BE2C (cell line): ENCODE measurements at places on chromosomes 16 and 17.

- no peak for DNase-seq
These were observed 15.3 kb upstream of the PSMD7 start for GRCh38 chr16:74281300-74281699.

- peak; percentile 79 for DNase-seq
These were observed 7.1 kb downstream of the HAS3 start for GRCh38 chr16:69112285-69113129.

DNA sequence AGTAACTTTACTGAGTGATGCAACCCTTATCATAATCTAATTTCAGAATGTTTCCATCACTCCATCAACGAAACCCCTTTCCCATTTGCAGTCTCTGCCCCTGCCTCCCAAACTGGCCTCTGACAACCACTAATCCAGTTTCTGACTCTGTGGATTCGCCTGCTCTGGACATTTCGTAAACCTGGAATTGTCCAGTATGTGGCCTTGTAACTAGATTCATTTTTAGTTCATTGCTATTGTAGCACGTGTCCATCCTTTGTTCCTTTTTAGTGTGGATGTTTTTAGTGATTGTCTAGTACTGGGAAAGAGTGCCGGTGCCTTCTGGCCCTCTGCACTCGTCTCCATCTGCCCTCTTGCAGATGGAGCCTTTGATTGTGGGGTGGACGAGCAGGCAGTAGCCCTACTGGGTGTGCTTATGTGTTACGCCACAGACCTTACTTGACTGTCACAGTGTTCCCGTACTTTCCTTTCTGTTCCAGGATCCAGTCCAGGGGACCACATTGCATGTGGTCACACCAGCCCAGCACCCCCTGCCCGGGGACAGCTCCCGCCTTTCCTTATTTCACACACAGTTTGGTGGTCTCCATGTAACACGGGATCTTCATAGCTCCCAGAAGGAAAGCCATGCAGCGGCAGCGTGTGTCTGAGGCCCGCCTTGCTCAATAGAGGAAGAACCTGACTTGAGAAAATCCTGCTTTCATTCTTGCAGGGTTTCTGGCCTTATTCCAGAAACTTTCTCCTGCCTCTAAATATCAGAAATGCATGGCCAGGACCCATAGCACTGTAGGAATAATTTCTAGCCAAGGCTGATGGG is 8.8 kb downstream of the KIAA0513 start:
- no peak for DNase-seq

GRCh38 chr16:97822-98221 is 19.8 kb downstream of the MPG start:
- DNase-seq, result no peak

GRCh38 chr16:55088098-55088497 is 157.4 kb downstream of the IRX5 start:
- DNase-seq, result no peak

DNA sequence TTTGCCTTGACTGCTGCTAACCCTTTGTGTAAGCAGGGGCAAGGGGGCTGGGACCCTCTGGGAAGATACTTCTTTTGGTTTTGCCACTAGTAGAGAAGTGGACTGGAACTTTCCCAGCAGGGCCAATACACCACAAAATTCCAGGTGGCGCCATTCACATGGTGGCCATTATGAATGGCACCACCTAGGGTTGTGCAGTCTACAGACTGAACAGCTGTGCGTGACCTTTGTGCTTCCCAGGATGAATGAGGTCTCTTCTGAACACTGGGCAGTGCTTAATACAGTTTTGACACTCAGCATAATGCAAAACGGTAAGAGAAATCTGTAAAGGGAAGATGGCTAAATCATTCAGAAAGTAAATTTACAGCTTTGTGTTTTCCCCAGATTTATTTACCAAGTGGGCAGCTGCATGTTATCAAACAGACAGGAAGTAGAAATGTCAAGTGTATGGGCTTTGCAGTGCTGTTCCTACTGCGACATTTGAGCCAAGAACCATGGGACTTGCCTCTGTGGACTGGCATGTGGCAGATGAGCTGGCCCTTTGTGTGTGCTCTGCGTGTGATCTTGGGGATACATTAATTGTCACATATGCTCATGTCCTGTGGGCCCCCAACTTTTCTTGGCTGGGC is 9.2 kb downstream of the SYT17 start:
- DNase-seq, result no peak

GRCh38 chr17:18970582-18971480 is 18.9 kb downstream of the SLC5A10 start:
- no peak for DNase-seq

DNA sequence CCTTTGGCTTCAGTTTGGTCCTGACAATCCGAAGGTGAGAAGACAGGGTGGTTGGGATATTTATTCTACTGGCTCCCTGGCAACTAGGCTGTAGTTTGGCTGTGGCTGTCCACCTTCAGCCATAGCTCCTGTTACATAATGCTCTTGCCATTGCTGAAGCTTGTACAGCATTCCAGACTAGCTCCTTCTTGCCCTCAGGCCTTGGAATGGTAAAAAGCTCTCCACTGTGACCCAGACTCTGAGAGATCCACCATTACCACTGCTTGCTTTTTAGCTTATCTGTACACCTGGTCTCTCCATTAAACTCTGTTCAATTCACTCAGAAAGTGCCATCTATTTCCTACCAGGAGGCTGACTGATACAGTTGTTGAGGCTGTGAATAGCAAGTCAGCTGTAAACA is 231.8 kb upstream of the MON1B start:
- DNase-seq, result peak; percentile 46

DNA sequence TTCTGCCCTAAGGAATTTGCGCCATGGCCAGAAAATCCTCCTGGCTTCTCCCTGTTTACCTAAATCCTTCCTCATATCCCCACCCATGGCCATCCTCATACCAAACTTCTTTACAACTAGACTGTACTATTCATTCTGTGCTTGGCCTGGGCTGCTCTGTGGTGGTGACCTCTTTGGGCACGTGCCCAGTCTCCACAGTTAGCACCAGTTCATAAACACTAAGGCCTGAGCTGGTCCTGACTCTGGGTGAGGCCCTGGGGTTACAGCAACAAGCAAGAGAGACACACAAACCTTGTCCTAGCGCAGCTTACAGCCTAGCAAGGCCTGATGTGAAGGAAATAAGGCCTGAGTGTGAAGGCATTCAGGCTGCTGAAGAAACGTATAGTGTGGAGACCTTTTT is 3.1 kb upstream of the ATXN7L3 start:
- DNase-seq, result no peak

DNA sequence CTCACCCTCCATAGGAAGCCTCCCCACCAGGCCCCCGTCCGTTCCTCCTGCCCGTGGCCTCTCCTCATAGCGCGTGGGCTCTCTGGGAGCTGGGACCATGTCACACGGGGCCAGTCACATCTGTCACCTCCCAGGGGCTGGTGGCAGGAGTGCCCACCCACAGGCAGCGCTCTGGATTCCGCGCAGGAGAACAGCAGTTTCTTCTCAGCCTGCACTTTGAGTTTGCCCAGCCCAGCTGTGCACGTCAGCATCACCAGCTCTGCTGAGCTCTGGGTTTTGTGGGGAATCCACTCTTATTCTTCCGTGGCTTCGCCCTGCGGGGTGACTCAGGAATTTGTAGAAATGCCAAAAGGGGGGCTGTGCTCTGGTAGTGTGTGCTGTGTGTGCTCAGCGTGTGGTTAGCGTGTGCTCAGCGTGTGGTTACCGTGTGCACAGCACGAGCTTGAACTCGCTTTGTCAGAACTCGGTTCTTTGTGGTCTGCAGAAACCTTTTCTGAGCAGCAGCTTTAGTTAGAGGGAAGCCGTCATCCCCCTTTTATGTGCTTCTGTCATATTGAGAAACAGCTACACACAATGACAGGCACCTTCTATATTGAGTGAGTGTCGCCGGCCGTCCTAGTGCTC is 3.2 kb downstream of the ACSF3 start:
- no peak for DNase-seq

- no peak for DNase-seq
These were observed 18.4 kb downstream of the SOX9 start for GRCh38 chr17:72139212-72139611.

DNA sequence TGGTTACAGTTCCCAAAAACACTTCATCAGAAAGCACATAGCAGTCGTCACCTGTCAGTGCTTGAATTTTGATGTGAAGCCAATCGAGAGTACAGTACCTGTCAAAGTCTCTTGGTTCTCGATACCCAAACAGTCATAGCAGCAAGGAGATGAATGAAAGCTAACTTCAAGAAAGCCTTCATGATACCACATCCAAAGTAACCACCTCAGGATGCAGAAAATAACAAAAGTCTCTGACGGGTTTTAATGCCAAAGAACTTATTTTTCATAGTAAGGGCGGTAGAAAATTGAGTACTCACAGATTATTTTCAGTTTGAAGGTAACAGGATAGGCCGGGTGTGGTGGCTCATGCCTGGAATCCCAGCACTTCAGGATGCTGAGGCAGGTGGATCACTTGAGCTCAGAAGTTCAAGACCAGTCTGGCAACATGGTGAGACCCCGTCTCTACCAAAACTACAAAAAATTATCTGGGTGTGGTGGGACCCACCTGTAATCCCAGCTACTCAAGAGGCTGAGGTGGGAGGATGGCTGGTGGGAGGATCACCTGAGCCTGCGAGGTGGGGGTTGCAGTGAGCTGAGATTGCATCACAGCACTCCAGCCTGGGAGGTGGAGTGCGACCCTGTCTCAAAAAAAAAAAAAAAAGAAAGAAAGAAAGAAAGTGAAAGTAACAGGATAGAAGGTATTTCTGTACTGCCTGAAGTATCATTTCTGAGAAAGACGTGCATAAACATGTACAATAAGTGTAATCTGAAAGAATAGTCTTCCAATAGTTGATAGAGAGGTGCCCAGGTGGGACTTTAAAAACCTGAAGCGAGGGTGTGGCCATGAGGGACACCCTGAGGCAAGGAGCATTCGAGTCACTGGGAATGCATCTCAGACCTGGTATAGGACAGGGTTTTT is 15.4 kb downstream of the MFSD11 start:
- DNase-seq, result no peak

- DNase-seq, result no peak
These were observed 13.2 kb downstream of the RPH3AL start for GRCh38 chr17:339193-340061.

DNA sequence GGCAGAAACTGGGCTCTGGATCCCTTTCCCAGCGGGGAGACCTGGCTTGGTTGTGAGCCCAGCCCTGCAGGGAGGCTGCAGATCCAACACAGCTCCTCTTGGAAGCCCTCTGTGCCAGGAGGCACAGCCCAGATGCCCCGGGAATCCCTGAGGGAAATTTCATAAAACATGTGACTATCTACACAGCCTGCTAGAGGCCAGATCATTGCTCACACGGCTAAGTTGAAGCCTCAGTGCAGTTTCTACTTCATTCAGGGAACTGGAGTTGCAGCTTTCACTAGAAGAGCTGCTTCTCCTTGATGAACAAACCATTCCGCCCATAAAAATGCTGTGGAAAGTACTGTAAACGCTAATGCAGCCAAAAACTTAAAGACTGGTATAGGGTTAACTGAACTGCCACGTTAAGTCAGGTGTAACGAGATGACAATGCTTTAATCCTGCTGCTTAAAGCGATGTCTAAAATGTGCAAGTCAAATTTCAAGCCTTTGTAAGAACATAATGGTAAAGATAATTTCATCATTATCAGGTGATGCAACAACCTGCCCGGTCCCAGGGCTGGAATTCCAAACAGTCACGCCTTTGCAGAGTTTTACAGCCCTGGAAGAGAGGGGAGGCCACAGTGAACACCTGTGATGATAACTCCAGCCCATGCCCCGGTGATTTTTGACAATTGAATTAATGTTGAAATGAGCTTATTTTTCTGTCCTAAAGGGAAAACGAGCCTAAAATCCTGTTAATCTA is 172.5 kb downstream of the ZFHX3 start:
- peak; percentile 81 for DNase-seq

DNA sequence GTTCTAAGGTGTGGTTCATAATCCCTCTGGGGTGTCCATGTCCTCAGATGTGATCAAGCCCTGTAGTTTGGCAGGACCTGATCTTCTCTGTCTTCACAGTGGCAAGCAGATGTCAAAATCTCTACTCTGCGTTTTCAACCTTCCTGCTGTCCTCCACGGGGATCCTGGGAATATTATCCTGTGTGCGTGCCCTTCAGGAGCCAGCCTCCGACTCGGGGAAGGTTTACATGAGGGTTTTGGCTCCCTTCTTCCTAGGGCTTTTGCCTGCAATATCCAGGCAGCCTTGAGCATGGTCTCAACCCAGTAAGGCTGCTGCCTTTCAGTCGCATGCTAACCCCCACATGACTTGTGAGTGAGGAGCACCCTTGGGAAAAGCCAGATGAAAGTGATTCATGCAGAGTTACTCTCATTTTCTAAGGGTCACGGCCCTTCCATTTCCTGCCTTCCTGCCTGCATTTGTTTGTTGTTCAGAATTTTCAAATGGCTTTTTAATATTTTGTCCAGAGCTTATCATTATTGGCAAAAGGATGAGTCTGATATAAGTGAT is 202.2 kb upstream of the CHMP6 start:
- DNase-seq, result peak; percentile 84

DNA sequence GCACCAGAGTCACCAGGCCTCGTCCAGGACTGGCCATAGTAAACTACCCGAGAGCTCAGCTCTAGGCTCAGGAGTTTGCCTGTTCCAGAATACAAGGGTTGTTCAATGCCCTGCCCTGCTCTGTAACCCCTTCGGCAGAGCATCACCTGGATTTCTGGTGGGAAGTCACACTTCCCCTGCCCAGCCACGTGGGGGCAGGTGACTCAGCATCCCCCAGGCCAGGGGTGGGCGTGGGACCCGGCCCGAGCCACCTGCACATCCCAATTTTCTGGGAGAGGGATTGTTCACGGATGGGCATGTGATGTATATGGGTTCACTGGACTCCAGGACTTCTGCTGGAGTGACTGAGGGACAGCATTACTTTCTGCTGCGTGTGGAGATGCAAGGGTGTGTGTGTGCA is 25.8 kb downstream of the COX4I1 start:
- no peak for DNase-seq

DNA sequence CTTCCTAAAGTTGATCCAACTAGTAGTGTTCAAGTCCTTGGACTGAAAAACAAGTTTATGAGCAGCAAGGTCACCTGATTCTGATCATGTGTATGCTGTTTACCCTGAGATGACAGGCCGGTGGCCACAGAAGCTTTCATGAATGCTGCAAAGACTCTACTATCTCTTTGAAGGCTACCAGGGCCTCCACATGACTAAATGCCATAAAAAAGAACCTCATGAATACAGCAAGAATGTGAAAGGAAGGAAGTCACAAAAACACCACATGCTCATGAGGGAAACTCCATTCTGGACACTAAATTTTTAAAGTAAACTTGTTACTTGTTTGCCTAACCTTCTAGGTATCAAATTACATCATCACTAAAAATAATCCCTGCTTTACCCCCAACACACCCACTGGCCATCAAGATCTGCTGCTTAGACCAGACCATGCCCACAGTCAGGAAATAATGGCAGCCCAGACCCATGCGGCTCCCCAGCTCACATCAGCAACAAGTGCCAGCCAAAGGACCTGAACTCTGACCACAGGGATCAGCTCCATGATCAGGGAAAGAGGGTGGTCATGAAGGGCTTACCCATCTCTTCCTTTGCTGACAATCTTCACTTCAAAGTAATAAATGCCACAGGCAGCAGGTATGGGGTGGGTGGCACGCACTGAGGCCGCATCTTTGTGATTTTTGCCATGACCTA is 1.4 kb downstream of the RANBP10 start:
- DNase-seq, result no peak
